Progenitor cell of endocrine pancreas (in vitro differentiated cells): ENCODE measurements at places on chromosomes 2 and 18.

GRCh38 chr2:102284611-102285010 lies 26.8 kb upstream of the IL1RL1 start:
- no peak for DNase-seq

DNA sequence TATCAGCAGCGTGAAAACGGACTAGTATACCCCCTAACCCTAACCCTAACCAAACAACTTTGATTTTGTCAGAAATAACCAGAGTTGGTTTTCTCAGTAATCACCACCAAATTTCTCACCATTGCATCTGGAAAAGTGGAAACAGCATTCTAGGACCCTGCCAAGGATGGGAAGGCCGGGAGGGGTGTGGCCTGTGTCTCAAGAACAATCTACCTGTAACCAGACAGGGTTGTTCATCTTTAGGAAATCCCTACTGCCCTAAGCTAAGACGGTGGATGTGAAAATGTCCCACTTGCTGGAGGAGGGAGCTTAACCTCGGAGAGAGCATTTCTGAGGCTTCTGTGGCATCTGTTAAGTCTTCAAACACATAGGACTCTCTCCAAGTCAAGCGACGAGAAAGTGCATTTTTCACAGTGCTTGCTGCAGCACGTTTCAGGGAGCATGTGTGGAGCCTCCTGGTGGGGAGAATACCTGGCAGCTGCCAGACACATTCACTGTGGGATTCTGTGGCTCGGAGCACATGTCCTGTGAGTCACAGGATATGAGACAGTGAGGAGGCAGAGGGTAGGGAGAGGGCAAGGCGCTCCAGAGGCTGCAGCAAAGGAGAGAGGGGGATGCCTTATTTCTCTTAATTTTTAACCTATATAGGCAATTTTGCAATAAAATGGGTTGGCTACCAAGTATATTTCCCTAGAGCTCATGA lies 207.5 kb downstream of the SPP2 start:
- DNase-seq = no peak

DNA sequence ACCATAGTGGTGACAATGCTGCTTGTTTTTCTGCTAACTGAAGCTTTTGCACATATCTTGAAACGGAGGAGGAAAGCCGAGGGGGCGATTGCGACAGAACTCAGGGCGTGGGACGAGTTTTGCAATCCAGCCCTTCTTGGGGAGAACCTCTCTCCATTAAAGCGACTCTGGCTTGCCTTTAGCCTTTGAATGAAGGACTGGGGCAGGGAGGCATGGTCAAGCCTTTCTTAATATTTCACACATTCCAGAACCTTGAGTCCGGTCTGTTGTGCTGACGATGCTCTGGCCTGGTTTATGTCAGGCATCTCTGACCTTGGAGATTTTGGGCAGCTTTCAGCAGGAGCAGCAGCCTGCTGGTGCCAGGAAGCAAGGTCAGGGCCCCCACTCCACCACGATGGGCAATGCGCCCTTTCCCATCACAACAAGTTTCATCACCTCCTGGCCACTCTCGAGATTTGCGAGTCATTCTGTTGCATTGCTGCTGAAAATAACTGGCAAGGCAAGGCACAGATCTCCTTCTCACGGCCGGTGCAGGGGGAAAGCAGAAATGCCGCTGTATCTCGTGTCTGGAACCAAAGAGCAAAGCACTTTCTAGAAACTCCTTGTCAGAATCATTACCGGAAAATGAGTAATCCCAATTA lies 10.8 kb downstream of the EMILIN2 start:
- DNase-seq = no peak

DNA sequence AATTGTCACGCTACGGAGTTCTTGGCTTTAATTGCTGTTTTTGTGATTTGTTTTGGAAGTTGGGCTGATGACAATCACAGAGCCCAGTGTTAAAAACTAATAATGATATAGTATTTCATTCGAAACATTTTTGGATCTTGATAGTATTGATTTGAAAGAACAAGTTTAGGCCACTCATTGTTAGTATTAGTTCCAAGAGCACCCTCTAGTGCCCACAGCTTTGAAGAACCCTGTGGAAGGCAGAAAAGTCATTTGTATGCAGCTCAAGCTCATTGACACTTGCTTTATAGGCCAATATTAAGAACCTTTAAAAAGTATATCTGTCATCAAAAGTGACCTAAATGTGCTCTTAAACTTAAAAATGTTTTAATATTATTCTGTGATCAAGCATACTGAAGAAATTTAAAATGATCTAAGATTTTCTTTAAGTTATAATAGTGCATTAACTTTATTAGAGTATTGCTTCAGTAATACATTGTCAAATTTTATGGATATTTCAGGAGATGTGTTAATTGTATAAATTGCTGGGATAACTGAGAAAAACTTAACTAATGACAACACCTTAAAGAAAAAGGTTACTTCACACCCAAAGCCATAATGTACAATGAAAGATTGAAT lies 191.0 kb downstream of the GRB14 start:
- peak; percentile 14 for DNase-seq

GRCh38 chr2:96977631-96978195 lies 8.7 kb downstream of the FAM178B start:
- no peak for DNase-seq

DNA sequence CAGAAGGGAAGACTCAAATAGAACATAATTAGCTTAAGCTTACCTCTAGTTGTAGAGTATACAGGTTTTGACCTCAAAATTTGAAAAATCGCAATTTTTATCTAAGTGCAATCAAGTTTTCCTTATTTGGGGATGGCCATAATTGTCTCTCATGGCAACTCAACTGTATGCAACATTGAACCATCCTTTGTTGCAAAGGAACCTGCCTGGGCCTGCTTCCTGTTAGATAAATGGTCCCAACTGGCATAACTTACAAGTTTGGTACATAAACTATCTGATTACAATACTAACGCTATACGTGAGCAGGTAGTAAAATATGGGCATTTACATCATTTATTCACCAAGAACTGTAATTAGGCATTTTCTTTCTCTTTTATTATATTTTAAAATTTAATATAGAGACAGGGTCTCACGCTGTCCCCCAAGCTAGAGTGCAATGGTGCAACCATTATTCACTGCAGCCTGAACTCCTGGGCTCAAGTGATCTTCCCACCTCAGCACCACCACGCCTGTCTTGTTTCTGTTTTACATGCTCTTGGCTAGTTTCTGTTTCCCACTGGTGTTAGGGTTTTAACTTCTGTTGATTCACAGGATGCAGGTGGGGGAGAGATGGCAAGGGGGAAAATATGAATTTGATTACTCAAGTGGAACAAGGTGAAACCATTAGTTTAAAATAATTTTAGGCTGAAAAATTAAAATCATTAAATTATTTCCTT lies 55.3 kb upstream of the B3GNT2 start:
- no peak for DNase-seq

- DNase-seq = no peak
These were observed 335.3 kb downstream of the RIT2 start for GRCh38 chr18:42780171-42780570.
